ENCODE measurements at places on chromosomes 6 and 20.

DNA sequence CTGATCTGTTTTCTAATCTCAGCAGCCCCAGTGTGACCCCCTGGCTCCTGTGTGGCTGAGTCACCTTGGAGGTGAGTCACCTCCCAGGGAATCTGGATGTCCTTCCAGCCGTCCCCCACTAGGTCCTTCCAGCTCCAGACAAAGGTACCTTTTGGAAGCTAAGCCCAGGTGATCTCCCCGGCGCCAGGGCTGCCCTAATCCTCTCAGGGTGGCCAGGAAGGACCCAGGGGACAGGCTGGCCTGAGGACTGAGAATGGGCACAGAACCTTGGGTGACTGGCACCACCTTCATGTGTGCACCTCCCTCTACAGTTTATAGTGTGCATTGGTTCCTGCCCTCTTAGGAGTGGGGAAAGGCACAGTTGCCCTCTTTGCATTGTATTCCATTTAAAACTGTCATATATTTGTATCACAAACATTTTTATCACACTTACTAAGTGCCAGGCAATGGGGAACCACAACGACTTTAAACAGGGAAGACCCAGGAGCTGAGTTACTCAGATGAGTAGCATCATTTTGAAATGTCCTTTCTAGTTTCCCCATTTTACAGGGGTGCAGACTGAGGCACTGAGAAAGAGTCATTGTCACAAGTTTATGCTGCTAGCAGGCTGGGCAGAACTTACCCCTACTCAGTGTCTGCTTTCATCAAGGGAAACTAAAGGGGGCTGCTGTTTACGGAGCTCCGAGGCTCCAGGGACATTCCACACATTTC lies 2.6 kb upstream of the BPIFB4 start:
- DNase-seq = peak; percentile 33

GRCh38 chr6:41747256-41748101 lies at the start of gene PGC:
Gene PGC (minus strand): TSS chr6:41747397. CDS start chr6:41747334, 63 bp downstream.
- DNase-seq = no peak

GRCh38 chr20:58194175-58194791 lies 34.2 kb downstream of the ANKRD60 start:
- no peak for DNase-seq

DNA sequence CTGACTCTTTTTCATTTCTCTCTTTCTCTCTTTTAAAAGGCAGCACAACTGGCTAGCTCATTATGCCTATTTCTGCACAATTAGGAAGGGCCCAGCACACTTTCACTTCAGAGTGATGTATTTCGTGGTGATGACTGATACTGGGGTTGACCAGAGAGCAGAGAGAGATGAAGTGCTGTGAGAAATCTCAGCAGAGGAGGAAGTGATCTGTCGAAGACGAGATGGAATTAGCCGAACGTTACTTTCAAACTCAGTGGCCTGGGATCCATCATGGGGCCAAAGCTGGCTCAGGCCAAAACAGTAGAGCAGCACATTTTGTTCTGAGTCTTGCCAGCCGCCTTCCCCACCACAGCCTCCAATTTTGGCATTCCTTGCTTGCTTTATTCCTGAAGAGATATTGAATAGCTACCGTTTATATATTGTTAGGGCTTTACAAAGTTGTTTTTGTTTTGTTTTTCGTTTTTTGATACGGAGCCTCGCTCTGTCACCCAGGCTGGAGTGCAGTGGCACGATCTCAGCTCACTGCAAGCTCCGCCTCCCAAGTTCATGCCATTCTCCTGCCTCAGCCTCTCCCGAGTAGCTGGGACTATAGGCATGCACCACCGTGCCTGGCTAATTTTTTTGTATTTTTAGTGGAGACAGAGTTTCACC lies 213.2 kb upstream of the ECI2 start:
- no peak for DNase-seq

GRCh38 chr6:13302751-13303667 lies 25.3 kb downstream of the TBC1D7 start:
- peak; percentile 34 for DNase-seq

GRCh38 chr6:15317934-15318902 lies 72.3 kb downstream of the JARID2 start:
- no peak for DNase-seq

DNA sequence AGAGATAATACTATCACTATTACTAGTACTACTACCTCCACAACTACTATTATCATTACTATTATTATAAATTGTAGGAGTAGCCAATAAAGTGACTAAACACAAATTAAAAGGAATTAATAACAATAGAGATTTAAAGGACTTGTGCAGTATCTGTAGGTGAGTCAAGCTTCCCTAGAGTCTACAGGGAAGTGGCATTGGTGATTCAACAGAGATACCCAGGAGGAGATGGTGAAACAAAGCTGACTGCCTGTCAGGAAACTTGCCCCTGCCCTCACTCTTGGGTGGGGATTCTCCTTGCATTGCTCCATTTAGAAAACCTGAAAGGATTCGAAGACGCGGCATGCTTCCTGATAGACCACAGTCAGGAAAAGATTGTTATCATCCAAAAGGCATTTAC lies 23.3 kb upstream of the BCLAF1 start:
- DNase-seq = no peak

DNA sequence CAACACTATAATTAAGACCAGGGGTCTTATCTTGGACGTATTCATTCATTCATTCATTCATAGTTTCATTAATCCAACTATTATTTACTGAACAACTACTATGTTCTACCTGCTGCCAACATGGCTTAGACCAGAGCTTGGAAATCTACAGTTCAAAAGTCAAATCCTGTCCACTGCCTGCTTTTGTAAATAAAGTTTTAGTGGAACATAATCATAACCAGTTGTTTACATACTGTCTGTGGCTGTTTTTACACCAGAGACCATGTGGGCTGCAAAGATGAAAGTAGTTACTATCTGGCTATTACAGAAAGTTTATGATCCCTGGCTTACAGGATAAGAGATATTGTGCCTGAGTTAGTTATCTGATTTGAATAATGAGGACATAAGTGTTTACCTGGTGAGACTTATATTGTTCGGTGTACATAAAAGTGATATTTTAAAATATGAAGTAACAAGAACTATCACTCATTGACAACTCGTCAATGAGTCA lies 567.7 kb downstream of the TFAP2B start:
- no peak for DNase-seq

DNA sequence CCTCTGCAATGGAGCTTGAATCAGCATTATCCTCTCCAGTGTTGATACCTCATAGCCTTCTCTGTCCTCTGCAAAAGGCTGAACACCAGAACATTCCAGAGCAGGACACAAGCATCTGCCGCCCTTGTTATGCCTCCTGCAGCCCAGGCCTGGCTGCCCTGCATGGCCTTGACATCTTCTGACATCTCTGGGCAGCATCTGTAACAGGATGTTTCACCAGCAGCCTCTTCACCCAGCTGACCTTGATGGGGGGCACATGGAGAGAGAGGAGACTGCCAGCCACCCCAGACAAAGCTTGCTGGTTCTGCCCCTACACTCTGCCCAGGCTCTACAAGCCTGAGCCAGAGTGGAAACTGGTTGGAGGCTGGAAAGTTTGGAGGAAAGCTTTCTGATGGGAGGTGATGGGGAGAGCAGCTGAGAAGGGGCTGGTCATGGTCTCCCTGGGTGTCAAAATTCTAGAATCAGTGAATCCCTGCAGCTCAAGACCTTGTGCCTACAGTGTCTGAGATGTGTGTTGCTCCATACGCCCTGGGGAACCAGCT lies 145.1 kb downstream of the MRPL14 start:
- no peak for DNase-seq

GRCh38 chr6:48835421-48835958 lies 627.6 kb downstream of the MMUT start:
- no peak for DNase-seq

DNA sequence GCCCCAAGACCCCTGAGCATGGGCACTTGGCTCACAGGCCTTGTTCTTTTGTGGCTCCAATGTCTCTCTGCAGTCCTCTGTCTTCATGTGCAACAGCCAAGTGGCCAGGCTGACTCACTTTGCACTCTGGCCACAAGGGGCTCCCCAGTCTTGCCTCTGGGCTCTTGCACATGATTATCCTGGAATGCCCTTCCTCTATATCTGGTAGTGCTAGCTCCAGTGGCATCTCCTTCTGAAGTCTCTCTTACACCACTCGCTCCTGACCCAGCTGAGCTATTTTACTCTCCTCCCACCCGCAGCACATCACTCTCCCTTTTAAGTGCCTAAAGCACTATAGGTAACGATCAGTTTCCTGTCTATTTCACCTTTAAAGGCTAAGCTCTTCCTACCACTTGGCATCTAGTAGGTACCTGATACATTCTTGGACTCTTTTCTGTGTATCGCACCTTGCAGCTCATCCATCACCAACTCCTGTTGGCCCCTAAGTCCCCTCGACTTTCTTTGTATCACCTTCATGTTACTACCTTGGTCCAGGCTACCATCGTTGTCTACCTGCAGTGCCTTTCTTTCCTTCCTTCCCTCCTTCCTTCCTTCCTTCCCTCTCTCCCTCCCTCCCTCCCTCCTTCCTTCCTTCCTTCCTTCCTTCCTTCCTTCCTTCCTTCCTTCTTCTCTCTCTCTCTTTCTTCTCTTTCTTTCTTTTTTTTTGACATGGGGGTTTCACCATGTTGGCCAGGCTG lies 211.9 kb upstream of the RNF24 start:
- no peak for DNase-seq
